ENCODE measurements at places on chromosomes 4 and X.

GRCh38 chr4:30835044-30835443, 114.9 kb downstream of the PCDH7 start:
- DNase-seq = no peak

- DNase-seq = no peak
These were observed 4.5 kb upstream of the NKX1-1 start for GRCh38 chr4:1410491-1411325.

DNA sequence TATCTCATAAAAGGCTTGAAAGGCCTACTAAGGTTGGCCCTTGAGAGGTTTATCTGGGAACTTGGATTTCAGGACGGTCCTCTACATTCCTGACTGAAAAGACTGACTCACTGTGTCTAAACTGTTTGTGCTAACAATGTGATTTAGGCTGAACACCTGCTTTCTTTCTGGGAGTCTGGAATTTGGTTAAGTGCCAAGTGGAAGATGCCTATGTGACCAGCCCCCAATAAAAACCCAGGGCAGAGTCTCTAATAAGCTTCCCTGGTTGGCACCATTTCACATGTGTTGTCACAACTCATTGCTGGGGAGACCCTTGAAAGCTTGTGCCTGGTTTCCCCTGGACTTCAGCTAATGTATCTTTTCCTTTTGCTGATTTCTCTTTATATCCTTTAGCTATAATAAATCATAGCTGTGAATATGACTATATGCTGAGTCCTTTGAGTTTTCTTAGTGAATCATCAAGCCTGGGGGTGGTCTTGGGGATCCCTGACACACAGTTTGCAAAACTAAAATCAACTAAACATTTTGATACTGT, 55.1 kb downstream of the GPR82 start:
- no peak for DNase-seq

DNA sequence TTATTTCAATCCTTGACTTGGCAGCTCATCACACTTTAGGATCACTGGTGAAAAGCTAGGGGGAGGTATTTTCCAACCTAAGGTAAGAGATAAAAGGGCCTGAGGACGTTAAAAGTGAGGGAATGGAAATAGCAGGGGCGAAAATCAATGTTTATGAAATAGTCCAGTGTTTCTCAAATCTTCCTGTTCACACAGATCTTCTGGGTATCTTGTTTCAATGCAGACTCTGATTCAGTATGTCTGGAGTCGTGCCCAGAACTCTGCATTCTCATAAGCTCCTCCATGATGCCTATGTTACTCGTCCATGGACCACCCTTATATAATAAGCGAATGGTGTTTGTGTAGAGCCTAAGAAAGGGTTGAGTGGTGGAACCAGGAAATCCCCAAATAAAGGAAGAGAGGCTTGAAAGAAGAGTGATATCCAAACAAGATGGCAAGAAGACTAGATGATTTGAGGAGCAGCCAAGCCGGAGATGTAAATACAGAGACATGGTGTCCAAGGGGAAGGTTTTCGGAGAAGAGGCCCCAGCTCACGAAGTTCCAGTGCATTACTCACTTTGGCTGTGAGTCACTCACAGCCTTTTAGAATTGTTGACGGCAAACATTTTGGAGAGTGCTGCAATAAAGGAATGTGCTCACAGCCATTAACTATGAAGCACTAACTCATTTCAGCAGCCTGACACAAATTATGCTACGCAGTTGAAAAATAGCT, 215.6 kb upstream of the PPARGC1A start:
- DNase-seq = no peak

DNA sequence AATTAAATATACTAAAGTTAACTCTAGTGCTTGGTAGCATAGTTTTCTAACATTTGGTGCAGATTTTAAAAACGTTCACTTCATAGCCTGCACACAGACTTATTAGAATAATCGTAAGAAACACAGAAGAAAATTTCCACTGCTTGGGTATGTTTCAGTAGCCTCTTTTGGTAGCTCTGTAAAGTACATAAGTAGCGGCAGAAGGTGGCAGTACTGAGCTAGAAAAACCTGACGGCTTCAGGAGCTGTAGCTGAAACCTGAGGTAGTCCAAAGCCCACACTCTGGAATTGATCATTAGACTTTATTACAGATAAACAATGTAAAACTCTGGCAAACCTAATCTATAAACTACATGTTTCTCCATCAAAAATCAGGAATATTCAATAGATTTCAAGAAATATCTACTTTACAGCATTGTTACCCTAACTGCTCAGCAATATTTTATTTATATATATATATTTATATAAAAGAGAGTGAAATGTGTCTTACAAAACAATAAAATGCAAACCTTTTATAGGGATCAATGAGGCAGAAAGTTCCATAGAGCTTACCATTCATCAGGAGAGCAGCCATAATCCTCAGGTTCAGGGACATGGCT, 88.2 kb downstream of the ATP8A1 start:
- peak; percentile 7 for DNase-seq

DNA sequence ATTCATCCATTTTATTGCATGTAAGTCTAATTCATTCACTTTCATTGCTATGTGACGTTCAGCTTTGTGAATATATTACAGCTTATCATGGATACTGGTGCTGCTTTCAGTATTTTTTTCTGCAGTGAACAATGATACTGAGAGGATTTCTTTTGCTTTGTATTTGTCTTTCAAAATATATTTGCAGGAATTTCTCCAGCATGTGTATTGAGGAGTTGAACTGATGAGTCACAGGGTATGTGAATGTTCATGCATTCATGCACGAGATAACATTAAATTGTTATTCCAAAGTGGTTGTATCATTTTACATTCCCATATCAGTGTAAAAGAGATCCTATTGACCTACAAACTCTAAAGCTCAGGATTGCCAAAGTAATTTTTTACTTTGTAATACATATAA, 283.8 kb upstream of the ARSJ start:
- no peak for DNase-seq

DNA sequence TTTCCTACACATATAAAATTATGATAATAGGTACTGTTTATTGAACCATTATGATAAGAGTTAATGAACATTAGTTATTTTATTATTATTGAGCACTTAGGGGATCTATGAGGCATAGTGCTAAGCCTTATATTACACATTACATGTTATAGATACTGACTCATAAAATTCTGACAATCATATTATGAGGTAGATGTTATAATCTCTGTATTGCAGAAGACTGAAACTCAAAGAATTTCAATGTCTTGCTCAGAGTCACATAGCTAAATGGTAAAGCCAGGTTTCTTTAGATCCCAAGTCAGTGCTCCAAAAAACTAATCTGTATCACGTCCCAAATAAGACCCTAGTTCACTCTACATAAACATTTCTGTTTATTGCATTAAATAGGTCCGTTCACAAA, 207.2 kb upstream of the CNKSR2 start:
- no peak for DNase-seq

DNA sequence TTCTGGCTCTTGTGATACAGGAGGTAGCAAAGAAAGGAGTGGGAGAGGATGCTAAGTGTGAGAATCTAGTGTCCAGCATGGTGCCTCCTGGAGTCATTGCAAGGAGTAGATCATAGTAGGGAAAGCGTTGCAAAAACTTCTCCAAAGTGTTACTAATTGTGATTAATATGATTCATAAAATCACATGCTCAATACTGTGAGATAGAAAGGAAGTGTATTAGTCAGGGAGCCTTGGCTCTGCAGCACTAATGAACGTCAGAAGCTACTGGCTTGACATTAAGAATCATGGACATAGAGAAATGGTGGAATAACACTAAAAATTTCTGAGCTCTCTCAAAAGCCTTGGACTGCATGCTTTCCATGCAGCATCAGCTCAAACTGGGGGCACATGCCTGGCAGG, 299.1 kb downstream of the EVC2 start:
- DNase-seq = no peak

- DNase-seq = peak; percentile 45
These were observed 1.6 kb upstream of the IDUA start for GRCh38 chr4:985123-985830.

DNA sequence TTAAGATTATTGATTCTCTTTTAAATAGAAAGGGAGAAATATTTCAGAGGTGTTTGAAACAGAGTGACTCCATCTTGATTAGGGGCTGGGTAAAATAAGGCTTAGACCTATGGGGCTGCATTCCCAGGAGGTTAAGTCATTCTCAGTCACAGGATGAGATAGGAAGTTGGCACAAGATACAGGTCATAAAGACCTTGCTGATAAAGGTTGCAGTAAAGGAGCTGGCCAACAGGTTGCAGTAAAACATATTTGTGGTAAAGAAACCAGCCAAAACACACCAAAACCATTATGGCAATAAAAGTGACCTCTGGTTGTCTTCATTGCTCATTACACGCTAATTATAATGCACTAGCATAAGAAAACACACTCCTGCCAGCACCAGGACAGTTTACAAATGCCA, 165.0 kb downstream of the SPIN4 start:
- DNase-seq = no peak

DNA sequence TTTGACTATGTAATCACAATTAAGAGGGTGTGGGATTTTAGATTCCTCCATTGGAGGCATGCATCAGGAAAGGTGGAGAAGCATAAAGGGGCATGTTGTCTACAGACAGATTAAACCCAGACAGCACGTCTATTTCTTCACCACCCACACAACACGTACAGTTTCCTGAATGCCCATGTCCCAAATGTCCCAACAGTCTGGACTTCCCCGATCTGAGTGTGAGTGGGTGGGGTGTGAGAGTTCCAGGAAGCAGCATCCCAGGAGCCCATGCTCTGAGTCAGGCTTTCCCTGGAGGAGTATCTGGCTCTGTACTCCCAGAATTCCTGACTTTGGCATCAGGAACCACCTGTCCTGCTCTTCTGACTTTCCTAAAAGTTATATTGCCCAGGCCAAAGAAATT, 30.8 kb upstream of the NDP start:
- no peak for DNase-seq

- DNase-seq = no peak
These were observed 779.3 kb downstream of the NLGN4X start for GRCh38 chrX:5449323-5449722.

- DNase-seq = no peak
These were observed 260.6 kb upstream of the BOD1L1 start for GRCh38 chr4:13888112-13888511.

DNA sequence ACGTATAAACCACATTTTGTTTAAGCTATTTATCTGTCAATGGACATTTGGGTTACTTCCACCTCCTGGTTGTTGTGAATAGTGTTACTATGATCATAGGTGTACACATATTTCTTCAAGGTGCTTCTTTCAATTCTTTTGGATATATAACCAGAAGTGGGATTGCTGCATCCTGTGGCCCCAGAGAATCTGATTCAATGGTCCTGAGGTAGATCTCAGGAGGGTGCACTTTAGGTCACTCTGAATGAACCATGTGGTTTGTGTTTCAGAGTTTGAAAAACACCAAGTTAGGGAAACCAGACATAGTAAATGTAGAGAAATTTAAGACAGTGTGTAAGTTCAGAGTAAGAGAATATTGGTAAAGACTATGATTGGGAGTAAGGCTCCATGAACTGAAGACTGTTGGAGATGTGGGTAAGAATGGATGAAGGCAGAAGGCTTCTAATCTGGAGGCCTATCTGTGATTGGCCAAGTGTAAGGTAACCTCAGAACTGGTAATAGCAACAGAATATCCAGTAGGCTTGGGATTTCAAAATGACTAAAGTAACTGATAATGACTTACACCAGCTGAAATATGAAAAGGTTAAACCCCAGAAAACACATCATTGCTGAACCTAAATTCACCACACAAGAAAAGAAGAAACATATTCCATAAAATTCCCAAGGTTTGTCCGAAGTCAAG, 236.9 kb downstream of the CAMK2D start:
- DNase-seq = no peak

DNA sequence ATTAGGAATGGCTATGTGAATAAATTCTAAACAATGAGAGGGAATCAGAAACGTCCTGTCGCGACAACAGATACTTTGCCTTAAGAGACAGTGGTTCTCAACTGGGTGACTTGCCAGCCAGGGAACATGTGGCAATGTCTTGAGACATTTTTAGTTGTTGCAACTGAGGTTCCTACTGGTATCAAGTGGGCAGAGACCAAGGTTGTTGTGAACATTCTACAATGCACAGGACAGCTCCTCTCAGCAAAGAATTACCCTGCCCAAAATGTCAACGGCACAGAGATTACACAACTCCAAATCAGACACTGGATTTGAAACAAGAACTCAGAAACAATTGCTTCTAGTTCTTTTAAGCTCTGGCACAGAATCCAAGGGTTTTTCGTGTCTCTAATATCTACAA, 128.6 kb downstream of the ARHGAP6 start:
- DNase-seq = no peak

- DNase-seq = no peak
These were observed 36.4 kb downstream of the TMEM154 start for GRCh38 chr4:152643153-152644035.

- DNase-seq = no peak
These were observed 207.3 kb upstream of the CLNK start for GRCh38 chr4:10891866-10892265.

DNA sequence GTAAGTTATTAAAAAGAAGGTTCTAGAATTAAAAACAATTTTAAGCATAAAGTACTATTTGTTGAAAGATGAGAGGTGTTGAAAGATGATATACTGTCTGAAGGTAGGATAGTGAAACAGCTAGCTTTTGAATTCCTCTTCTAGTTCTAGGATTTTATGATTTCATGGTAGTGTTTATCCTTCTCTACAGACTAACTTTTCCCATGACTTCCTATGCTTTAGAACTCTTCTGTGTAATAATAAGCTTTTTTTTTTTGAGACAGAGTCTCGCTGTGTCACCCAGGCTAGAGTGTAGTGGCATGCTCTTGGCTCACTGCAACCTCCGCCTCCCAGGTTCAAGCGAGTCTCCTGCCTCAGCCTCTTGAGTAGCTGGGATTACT, 96.0 kb upstream of the NUDT6 start:
- DNase-seq = no peak

- DNase-seq = no peak
These were observed 608 bp downstream of the TAF1 start for GRCh38 chrX:71366674-71367256.

DNA sequence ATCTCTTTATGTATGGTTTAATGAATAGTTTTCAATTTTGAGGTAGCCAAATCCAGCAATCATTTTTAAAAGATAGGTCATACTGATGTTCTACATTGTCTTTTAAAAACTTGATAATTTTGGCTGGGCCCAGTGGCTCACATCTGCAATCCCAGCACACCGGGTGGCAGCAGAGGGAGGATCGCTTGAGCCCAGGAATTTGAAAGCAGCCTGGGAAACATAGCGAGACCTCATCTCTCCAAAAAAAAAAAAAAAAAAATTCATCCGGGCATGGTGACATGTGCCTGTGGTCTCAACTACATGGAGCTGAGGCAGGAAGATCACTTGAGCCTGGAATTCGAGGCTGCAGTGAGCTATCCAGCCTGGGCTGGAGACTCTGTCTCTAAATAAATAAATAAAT, 419.8 kb downstream of the GALNTL6 start:
- no peak for DNase-seq

DNA sequence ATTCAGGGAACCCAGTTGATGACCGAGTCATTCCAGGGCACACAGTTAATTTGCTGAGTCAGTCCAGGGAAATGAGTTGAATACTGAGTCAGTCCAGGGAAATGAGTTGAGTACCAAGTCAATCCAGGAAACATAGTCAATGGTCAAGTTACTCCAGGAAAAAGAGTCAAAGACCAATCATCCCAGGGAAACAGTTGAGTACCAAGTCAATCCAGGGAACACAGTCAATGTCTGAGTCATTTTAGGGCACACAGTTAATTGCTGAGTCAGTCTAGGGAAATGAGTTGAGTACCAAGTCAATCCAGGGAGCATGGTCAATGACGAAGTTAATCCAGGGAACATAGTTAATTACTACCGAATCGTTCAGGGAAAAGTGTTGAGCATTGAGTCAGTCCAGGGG, 754.4 kb downstream of the NLGN4X start:
- no peak for DNase-seq

GRCh38 chrX:110568441-110568840, 209.8 kb downstream of the RTL9 start:
- DNase-seq = no peak

Data from stimulated activated CD8-positive, alpha-beta memory T cell treated with anti-CD3 and anti-CD28 coated beads, Interleukin-4, amount 100 ng/mL, for 1 hour (primary cell).